ENCODE measurements at places on chromosomes 7 and 10. TPM values are rescaled to one million over a fixed set of nuclear protein-coding genes. Genes with fewer than 3 reads are reported as not detected.
A peak's percentile ranks its signal among the peaks of the same experiment; 100 is the strongest.

The LRIT1 gene
- total RNA-seq: not detected

GRCh38 chr10:14571866-14572507, 202.7 kb downstream of the FAM107B start:
- no peak for DNase-seq

The C7orf33 gene
- not detected for total RNA-seq

The ARL3 gene
- total RNA-seq: 10.3 TPM

The BTBD16 gene
- not detected for total RNA-seq

The ORC5 gene
- total RNA-seq: 29.3 TPM

The WNT8B gene
- total RNA-seq: not detected

GRCh38 chr7:109879287-109879828, 1211.6 kb upstream of the LRRN3 start:
- no peak for DNase-seq

The HOXA5 gene
- total RNA-seq: 12.1 TPM

The TUBB8 gene
- not detected for total RNA-seq

The CDNF gene
- 2.2 TPM for total RNA-seq

DNA sequence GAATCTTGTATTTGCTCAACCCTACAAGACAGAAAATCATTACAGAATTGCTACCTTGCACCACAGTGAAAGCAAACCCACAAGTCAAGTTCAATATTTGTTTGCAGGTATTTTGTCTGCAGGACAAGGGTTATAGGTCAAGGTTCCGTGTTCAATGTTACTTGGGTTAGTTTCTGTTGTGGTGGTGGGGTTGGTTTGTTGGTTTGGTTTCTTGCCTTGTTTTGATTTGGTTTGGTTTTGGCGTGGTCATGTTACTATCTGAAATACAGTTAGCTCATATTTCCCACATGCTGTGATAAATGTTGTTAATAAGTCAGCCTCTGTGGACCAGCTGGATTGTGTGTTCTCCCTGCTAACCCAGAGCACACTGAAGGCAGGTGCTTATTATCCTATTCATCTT, 75.6 kb upstream of the INSIG1 start:
- no peak for DNase-seq

The ZNF107 gene
- 5.7 TPM for total RNA-seq

The TRRAP gene
- total RNA-seq: 24.3 TPM

DNA sequence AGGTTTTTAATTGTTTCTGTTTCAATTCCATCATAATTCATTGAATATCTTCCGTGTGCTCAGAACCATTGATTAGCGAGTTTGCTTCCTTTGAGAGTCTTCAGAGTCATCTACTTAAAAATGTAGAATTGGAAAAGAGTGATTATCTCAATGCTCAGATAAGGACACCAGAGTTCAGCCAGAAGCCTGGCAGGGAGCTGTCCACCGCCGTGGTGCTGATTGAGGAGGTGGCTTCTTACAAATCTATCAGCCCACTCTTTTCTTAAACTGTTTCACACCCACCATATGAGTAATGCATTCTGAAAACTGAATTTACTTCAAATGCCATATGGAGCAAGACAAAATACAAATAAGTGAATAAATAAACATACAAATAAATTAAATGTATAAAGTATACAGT, 79.3 kb downstream of the INSYN2A start:
- DNase-seq: no peak

The GHRHR gene
- not detected for total RNA-seq

The ASZ1 gene
- not detected for total RNA-seq

- no peak for DNase-seq
These were observed 20.9 kb downstream of the SLC25A13 start for GRCh38 chr7:96300986-96301385.

- DNase-seq: no peak
These were observed 519.5 kb upstream of the ZWINT start for GRCh38 chr10:56880606-56881005.

DNA sequence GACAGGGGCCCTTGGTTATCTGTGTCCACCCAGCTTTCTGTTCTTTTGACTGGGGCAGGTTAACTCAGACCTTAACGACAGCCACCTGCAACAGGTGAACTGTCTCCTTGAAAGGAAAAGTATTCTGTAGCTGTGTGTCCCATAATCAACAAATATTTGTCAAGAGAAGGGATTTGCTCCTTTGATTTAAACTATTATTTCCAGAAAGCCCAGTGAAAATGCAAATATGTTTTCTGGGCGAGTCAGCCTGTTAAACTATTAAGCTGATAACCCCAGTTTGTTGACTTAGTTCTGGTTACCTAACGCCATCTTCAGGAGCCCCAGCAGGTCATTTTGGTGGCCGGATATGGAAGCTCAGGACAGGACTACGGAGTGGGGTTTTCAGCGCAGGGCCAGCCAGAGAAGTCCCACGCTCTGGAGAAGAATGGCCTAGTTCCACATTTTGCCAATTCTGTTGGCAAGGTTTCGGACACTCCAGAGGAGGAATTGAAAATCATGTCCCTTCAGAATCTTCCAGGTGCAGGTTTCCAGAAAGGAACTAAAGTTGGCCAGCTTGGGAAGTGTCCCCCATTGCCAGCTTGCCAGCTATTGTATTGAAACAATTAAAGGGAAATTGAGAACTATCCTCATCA, 54.5 kb downstream of the ADRA2A start:
- no peak for DNase-seq

The SYT15 gene
- total RNA-seq: 0.81 TPM

DNA sequence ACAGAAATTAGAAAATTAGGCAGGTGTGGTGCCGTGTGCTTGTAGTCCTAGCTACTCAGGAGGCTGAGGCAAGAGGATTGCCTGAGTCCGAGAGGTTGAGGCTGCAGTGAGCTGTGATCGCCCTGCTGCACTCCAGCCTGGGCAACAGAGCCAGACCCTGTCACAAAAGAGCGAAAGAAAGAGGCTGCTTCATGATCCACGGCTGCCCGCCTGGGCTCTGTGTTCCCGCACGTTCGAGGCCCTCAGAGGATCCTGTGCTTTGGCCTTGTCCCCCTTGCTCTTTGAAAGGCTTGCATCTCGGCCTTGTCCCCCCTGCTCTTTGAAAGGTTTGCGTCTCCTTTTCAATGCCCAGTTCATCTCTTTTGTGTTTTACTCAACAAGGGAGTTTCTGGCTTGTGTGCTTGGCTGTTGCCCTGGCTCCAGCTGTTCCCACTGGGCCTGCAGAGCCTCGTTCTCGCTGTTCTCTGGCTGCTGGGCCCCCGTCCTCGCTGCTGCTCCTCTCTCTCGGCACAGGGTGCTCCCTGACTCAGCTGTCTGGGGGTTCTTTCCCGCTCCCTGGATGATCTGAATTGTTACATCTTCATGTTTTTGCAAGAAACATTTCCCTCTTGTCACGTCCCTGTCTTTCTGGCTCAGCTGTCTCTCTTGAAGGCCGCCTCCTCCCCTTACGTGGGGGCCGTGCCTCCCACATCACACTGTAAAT, 45.1 kb upstream of the INPP5A start:
- peak; percentile 89 for DNase-seq

The SCIN gene
- total RNA-seq: 0.95 TPM

GRCh38 chr7:92052684-92053083, 81.6 kb downstream of the CYP51A1 start:
- no peak for DNase-seq

The ADARB2 gene
- 3.2 TPM for total RNA-seq

The INPP5A gene
- total RNA-seq: 132 TPM

The HKDC1 gene
- total RNA-seq: not detected

The PWWP2B gene
- total RNA-seq: 10.2 TPM

The BHLHA15 gene
- not detected for total RNA-seq

- peak; percentile 35 for DNase-seq
These were observed 8.0 kb upstream of the CDH23 start for GRCh38 chr10:71388583-71389310.

The IL15RA gene
- total RNA-seq: 16.4 TPM

GRCh38 chr10:97200616-97201015, 14.9 kb upstream of the SLIT1 start:
- peak; percentile 18 for DNase-seq

- no peak for DNase-seq
These were observed 103.8 kb downstream of the BUB3 start for GRCh38 chr10:123257904-123258456.

DNA sequence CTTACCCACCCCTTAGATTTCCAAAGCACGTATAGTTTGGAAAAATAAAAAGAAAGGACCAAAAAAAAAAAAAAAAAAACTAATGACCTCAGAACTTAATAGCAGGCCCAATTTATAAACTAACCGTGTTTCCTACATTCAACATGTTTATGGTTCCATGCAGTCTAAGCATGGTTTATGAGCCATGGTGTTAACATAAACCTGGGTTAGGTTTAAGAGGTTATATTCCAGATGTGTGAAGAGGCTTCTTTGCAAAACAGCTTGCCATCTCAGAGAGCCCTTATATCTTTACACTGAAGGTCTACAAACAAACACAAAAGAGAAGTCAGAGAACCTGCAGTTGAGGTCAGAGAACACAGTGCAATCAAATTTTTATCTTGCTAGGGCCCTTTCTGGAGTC, 15.8 kb downstream of the TMEM254 start:
- no peak for DNase-seq

The CYP26C1 gene
- not detected for total RNA-seq

The OPALIN gene
- not detected for total RNA-seq

DNA sequence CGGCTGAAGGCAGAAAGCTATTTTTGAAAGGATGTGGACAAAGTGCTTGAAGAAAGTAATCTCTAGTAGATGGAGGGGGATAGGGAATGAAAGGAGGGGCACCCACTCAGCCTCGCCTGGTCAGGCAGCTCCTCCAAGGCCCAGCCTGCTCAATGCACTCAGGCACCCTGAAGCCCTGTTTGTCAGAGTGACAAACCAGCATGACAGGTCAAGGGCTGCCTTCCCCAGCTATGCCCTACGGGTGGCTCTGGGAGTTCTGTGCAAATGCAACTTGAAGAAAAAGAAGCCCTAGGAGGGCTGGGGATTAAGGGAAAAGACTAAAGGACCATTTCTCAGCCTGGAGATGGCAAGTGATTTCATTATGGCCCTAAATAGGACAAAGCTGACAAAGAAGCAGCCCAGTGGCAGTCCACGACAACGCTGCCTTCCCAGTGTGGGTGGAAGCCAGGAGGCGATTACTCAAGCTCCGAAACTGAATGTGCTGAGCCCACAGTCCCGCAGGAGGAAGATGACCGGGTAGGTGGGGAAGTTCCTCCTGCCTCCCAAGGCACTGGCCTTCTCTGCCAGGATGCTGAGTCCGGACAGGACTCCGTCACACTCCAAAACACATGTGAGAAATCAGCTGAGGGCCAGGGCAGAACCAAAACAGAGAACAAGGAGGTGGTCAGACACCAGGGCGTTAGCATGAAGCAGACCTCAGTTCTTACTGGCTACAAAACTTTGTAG, 16.3 kb downstream of the LIPA start:
- DNase-seq: peak; percentile 79

The OR2A42 gene
- total RNA-seq: not detected

GRCh38 chr10:97961945-97962344, 68.5 kb downstream of the CRTAC1 start:
- DNase-seq: no peak

DNA sequence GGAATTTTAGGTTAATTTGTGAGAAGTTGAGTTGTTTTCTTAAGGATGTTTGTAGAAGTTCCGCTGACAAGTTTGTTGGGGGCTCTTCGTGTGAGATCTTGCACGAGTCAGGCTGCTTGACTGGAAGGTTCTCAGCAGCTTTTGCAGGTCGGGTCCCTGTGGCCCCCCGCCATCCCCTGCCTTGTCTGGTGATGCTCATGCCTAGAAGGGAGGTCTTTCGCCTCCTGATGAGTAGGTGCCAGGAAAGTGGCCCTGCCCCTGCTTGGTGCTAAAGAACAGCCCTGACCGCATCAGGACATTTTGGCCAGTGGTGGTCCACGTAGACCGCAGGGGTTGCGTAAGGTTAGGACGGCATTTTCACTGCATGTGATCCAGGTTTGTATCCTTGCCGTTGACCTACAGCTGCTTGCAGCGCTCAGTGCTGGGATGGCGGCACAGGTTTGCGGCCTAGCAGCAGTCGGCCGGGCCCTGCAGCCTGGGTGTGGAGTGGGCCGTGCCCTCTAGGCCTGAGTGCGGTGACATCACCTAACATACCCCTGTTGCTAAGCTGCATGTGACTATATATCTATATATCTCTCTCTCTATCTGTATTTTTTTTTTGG, 62.4 kb downstream of the DNAJB6 start:
- DNase-seq: peak; percentile 58

DNA sequence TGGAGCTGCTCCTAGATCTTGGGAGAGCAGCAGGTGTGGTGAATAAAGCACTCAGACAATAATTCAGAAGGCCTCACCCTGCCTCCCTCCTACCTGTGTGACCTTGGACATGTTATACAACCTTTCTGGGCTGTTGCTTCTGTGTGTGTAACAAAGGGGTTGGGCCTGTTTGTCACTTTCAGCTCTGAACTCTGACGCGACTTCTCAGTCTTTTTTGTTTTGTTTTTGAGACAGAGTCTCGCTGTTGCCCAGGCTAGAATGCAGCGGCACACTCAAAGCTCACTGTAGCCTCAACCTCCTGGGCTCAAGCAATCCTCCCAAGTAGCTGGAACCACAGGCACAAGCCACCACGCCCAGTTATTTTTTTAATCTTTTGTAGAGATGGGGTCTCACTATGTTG, 89.3 kb downstream of the DNMBP start:
- DNase-seq: no peak

DNA sequence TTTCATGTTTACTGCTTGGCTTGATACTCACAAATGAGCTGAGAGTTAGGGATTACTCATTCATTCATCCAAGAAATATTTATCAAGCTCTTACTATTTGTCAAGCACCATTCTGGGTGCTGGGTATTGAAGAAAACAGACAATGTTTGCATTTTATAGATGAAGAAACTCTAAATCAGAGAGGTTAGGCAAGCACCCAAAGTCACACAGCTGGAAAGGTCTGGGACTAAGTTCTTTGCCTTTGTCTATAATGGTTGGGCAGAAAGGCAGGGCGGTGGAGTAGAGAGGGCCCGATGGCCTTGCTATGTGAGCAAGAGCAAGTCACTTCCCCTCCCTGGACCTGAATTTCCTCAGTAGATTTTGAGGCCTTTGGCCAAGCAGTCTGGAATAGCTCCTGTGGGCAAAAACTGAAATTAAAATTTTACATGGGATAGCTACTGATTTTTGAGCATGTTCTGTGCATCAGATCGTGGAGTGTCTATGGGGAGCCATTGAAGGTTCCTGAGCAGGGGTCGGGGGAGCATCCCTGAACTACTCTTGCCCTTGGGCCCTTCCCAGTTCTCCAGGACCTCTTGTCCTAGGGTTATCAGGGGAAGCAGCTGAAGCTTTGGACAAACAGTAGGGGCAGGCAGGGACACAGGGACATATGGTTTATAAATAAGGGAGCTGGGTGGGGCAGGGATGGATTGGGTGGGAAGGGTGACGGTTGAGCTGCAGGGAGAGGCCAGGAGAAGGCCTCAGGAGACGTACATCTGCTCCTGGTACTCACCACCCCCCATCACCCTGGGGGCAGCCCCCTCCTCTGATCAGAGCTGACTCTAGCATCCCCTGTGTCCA, 23.3 kb downstream of the AQP1 start:
- peak; percentile 42 for DNase-seq

DNA sequence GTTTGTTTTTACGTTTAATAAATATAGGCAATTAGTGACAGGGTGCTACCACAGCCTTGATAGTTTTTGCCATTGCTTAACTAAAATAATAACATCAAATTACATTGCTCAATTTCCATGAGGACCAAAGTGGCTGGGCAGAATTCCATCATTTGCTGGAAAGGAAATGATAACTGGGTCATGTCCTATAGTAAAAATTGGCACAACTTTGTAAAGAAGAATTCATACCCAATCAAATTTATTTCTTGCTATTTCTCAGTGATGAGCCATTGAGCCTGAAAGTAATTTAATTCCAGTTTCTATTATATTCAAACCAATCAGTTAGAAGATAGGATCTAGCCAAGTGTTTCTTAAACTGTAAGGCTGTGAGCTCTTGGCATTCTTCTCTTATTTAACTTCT, 102.2 kb upstream of the CTTNBP2 start:
- no peak for DNase-seq
